ENCODE measurements at places on chromosomes 7 and 10.

GRCh38 chr10:89337484-89337883, 9.7 kb downstream of the IFIT3 start:
- peak; percentile 35 for DNase-seq

- DNase-seq, result no peak
Measured at GRCh38 chr7:29255199-29255878, 60.8 kb downstream of the CHN2 start.

DNA sequence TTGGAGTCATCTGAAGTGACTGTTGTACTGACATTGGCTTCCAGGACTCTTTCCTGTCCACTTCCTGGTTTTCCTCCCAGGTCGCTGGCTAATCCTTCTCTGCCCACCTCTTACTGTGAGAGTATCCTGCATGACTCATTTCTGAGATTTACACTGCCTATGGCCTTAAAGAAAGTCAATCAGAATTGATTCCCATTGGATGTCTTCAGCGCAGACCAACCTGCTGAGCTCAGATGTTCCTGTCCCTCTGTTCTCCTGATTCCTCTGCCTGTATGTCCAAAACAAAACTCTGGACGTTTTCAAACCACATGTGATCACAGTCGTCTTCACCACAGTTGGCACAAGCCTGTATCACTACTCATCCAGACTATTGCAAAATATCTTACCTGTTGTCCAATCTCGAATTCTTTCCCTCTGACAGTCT, 262.1 kb downstream of the CREB5 start:
- DNase-seq, result no peak

- no peak for DNase-seq
Measured at GRCh38 chr10:79241629-79241989, 105.7 kb upstream of the PPIF start.

- no peak for DNase-seq
Measured at GRCh38 chr7:19920166-19920565, 146.7 kb upstream of the TMEM196 start.

DNA sequence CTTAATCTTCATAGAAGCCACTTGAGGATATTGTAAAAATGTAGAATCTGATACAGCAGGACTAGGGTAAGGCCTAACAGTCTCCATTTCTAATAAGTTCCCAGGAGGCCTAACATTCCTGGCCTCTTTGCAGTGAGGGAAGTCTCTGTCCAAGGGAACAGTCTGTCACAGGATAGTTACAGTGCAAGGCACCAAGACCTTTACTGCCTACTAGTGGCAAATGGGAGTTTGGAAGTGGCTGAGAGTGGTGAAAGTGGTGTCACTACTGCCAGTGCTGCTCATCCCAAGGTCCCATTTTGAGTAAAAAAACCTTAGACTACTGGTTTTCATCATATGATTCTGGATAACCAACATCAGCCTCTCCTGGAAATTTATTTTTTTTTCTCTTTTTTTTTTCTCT, 619.5 kb upstream of the SEMA3D start:
- no peak for DNase-seq

- DNase-seq, result no peak
Measured at GRCh38 chr10:106311590-106311989, 852.9 kb downstream of the SORCS1 start.

DNA sequence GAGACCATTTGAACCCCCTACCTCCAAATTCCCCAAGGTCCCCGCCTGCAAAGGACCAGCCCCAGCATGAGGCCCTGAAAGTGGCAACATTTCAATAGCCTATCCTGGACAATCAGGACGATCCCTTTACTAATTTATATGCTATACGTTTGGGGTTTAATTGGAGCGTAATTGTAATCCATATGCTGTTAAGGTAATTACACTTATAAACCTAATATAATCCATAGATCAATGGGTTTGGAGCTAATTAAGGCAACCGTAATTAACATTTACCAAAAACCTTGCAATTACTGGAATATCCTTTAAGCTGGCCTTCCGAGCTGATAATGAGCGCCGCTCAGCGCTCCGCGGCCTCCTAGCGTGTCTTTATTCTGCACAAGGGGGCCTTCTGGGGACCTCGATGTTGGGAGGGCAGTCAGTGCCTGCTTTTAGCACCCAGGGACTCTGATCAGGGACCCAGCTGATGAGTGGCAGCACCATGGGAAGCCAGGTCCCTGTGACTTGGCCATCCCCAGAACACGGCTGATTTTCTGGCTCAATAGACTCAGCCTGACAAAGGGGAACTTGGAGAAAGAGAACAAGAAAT, 91.2 kb downstream of the LHPP start:
- no peak for DNase-seq
